GM23248 (cell line): ENCODE measurements at places on chromosomes 2 and 18. TPM values are rescaled to one million over a fixed set of nuclear protein-coding genes. Genes with fewer than 3 reads are reported as not detected.

PRSS56 gene
- total RNA-seq: not detected in 2 replicates

LDLRAD4 gene
- not detected in 2 replicates for total RNA-seq

IL1R1 gene
- 87.9 and 93.5 TPM in 2 replicates for total RNA-seq

CPO gene
- total RNA-seq: not detected in 2 replicates

KCNG2 gene
- not detected in 2 replicates for total RNA-seq
